KG1 (cell line): ENCODE measurements at places on chromosomes 6 and 20.

DNA sequence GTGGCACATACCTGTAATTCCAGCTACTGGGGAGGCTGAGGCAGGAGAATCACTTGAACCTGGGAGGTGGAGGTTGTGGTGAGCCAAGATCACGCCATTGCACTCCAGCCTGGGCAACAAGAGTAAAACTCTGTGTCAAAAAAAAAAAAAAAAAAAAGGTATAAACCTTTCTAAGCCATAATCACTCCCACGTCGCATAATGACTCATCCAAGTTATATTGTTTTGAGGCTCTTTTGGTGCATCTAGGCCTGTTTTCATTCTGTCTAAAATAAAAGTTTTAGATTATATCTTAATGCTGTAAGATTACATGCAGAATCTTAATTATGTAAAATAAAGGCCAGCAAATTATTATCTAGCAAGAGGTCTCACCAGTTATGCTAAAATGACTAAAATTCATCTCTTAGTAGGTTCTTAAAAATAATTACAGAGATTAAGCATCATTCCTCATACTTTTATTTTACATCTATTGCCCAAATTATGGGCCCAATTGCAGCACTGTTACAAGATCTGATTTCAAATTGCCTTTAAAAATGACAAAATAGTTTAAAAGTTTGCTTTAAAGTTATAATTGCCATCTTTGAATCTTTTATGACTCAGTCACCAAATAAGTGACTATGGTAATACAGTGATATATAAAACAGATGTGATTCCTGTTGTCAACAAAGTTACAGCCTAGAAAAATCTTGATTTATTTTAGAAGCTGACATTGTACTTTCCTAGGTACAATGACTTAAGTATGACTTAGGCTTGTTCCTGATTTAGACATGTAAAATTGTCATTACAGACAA, 10.4 kb upstream of the SUMO4 start:
- DNase-seq: no peak

GRCh38 chr20:62163986-62164762, 18.7 kb upstream of the MTG2 start:
- no peak for DNase-seq

GRCh38 chr6:154773610-154774089, 40.4 kb downstream of the SCAF8 start:
- no peak for DNase-seq

DNA sequence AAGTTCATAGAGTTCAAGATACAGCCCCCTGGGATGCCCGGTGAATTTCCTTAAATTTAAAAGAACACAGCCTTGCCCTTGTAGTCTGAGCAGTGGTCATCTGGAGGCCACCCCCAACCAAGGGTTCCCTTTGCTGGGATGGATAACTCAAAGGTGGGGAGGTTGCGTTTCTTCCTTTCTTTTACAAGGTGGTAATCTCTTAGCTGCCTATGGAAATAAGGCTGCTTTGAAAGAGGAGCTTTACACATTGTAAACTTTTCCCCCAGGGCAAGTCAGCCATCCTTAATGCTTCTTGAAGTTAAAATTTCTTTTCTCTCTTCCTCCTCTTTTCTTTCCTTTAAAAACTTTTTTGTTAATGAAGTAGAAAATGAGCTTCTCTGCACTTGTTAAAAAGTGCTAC, 71.2 kb upstream of the PRDM1 start:
- DNase-seq: no peak

DNA sequence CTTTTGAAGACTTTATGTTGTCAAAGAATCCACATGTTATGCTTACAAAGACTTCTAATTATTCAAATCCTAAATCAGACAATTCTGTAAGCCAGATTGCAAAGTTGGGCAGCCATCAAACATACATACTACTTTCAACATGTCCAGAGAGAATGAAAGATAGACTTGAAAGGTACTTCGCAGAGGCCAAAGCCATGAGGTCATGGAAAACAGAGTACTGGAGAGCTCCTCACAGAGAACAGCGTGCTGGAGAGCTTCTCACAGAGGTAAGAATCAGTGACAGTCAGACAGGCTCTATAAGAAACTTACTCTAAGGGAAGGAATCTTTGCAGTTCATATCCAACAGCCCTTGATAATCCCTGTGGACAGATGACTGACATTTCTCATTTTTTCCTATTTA, 400.2 kb downstream of the GJA1 start:
- DNase-seq: no peak

- no peak for DNase-seq
Observed at GRCh38 chr6:56601390-56601789, 41.3 kb downstream of the DST start.

- no peak for DNase-seq
Observed at GRCh38 chr6:121557146-121557940, 121.9 kb downstream of the GJA1 start.

DNA sequence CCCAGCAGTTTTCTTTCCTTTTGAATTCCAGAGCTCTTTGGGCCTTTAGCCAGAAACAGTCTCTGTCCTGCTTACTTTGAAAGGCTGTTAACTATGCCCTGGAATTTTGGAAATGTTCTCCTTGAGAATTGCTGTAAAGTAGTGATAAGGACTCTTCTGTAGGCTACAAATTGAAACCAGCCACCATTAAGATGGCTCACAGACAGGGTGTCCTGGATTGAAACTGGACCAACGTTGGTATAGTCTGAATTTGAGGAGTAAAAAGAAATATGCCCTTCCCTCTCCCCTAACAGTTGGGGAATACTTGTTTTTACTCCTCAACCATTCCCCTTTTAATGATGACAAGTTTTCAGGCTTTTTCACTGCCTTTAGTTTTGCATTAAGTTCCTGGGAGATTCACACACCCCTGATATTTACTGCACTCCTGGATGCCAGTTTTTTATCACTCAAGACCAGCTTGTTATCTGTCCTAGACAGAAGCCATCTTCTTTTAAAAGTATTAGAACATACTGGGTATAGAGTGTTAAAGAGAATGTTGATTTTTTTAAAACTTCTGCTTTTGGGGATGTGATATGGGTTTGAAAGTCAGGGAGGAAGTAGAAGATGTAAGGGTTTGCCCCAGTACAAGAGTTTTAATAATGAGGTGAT, 21.9 kb downstream of the TOP1 start:
- no peak for DNase-seq

GRCh38 chr6:11253594-11253993, 21.1 kb upstream of the NEDD9 start:
- DNase-seq: no peak

GRCh38 chr20:58890518-58891085, 38.1 kb downstream of the GNAS start:
- peak; percentile 47 for DNase-seq

GRCh38 chr6:32436995-32437836, 2.5 kb upstream of the HLA-DRA start:
- peak; percentile 20 for DNase-seq

DNA sequence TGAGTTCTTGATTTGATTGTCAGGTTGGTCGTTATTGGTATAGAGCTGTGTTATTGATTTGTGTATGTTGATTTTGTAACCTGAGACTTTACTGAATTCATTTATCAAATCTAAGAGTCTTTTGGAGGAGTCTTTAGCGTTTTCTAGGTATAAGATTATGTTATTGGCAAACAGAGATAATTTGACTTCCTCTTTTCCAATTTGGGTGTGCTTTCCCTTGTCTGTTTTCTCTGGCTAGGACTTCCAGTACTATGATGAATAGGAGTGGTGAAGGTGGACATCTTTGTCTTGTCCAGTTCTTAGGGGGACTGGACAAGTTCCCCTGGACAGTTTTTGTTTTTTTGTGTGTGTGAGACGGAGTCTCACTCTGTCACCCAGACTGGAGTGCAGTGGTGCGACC, 17.4 kb downstream of the HLA-DOA start:
- no peak for DNase-seq

DNA sequence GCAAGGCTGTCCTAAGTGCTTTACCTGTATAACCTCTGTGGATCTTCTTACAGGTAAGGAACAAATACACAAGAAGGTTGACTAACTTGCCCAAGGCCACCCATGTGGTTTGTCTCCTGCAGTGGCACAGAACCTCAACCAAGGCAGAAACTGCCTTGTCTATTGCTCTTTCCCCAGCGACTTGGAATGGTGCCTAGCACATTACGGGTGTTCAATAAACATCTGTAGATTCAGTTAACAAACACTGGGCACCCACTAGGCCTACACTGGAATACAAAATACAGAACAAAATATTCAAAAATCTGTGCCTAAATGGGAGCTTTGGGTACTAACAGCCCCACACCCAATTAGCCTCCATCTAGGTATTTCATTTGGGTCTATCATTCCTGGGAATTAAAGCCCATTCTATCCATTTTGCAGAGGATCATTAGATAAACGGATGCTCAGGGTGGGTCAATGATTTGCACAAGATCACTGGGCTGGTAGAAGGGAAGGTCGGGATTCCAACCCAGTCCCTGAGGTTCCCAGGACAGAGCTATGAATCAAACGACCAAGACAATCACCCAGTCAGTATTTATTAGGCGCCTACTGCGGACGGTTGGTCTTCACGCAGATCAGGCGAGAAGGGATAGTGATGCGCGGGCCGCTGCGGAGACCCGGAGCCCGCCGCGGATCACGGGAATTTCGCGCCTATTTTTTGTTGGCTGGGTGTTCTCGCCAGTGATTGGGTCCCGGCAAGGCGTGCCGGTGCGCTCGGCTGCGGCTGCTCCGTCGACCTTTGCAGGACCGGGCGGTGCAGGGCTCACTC, at the start of gene STK35:
Gene STK35 (plus strand): TSS at position 771 of the 808 bp plus-strand sequence. CDS start 55 bp downstream, outside the sequence.
- no peak for DNase-seq

DNA sequence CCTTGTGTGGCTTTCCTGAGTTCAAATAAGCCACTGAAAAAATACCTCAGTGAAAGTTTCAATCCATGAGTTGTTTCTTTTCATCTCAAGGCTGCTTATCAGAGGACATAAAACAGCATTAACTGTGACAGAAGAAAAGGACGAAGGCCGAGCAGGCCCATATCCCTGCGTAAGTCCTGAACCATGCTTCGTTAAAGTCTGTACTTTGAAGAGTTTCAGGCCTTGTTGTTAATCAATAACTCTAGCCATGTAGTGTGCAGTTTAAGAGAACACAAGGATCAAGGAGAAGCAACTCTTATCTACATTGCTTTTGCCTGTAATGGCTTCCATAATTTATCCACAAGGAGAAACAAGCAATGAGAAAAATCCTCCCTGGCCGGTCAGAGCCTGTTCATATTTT, 165.4 kb downstream of the UST start:
- no peak for DNase-seq

DNA sequence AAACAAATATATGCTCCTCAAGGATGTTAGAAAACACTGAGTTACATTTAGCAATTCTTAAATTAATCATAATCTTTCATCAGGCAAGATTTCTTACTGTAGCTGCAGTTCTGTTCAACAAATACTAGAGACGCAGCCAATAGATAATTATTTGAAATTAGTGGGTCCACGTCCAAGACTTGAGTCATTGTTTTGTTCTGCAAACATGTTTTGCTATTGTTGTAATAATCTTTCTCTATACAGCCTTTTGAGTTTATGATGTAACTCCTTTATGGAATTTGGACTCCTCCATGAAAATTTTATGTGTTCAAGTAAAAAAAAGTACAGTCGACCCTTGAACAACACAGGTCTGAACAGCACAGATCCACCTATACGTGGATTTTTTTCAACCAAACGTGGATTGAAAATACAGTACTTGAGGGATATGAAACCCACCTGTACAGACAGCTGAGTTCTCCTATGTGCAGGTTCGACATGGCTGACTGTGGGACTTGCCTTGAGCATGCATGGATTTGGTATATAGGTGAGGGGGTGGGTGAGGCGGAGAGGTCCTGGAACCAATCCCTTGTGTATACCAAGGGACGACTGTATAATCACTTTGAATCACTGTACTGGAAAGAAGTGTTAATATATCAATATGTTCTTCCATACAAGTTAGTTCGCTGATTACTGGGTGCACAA, 41.3 kb upstream of the SLC22A16 start:
- DNase-seq: no peak

DNA sequence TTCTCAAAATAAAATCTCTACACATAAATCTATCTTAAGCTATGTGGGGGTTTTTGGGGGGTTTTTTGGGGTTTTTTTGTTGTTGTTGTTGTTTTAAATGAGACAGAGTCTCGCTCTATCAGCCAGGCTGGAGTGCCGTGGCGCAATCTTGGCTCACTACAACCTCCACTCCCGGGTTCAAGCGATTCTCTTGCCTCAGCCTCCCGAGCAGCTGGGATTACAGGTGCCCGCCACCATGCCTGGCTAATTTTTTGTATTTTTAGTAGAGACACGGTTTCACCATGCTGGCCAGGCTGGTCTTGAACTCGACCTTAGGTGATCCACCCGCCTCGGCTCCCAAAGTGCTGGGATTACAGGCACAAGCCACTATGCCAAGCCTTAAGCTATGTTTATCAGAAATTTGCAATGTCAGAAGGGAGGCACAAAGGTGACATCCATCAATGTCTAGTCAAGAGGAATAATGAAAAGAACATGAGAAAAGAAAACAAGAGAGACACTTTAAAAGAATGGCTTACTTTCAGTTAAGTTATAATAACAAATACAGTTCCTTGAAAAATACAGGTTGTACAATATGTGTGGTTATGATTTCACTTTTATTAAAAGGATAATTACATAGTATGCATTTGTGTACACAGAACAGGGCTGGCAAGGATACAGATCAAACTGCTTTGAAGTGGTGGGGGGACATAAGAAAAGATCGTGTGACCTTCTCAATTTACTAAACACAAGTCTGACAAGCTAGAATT, 28.6 kb downstream of the SLC23A2 start:
- DNase-seq: peak; percentile 59

DNA sequence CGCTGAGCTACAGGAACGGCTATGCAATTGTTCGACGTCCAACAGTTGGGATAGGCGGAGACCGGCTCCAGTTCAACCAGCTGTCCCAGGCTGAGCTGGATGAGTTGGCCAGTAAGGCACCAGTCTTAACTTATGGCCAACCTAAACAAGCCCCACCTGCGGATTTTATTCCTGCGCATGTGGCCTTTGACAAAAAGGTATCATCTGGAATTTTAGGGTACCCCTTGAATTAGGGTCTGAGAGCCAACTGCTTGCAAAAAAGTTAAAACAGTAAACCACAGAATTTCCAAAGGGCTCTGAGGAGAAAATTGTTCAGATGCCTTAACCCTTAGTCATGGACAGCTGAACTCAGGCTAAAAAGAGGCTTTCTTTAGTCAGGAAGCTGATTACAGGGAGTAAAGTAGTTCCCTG, 3.8 kb downstream of the EFHC1 start:
- no peak for DNase-seq

DNA sequence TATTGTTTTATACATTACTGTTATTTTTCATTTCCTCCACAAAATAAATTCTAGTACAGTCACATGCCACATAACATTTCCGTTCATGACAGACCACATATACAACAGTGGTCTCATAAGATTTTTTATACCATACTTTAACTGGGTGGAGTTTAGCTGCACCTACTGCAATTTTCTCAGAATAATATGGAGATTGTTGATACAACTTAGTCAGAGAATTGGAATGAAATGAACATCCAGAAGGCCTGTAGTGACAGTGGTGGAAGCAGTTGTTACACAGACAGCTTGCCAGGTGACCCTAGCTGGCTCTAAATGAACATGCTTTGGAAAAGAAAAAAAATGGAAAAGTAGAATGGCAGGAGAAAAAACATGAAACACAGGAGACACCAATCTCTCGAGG, 183.2 kb upstream of the TCF21 start:
- DNase-seq: no peak

DNA sequence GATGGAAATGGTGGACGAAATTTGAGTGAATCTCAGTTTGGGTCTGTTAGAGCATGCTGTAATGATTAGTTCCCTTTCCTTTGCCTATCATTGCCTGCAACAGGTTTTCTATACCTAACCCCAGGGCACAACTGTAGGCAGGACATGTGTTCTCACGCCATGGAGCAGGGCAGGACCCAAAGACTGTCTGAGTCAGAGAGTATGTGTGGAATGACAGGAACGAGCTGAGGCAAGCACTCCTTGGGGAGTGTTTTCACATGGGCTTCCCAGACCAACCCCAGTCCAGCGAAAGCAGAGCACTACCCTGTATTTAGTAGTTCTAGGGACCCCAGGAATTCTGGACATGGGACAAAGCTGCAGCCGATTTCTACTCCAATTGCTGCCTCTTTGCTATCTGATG, 234.2 kb downstream of the HACE1 start:
- DNase-seq: no peak
